ENCODE measurements at places on chromosomes 7 and 10. TPM values are rescaled to one million over a fixed set of nuclear protein-coding genes. Genes with fewer than 3 reads are reported as not detected.

The NXPH1 gene
- total RNA-seq: not detected

The AHR gene
- 98.7 TPM for total RNA-seq

The GFRA1 gene
- 5.0 TPM for total RNA-seq

DNA sequence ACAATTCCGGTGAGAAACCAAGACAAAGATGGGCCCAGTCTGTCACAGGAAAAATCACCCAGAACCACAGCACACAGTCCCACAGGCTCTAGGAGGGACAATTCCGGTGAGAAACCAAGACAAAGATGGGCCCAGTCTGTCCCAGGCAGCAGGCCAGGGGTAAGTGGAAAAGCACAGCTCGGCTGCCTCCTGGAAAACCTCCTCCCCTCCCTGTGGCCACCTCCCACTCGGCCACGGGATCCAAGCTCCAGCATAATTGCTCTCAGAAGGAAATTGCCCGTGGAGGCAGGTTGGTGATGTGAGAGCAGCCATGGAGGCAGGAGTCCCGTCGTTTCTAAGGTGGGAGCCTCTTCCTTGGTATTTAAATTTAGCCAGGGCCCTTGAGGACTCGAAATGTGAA lies 95.7 kb downstream of the PLXNA4 start:
- no peaks in the 10 kb centered on the region for H3K4me1 ChIP-seq
- H3K36me3 ChIP-seq: no peaks in the 10 kb centered on the region
- peaks cover 7% of the 10 kb centered on the region for H3K27me3 ChIP-seq
- H3K4me3 ChIP-seq: no peak overlapping the region

DNA sequence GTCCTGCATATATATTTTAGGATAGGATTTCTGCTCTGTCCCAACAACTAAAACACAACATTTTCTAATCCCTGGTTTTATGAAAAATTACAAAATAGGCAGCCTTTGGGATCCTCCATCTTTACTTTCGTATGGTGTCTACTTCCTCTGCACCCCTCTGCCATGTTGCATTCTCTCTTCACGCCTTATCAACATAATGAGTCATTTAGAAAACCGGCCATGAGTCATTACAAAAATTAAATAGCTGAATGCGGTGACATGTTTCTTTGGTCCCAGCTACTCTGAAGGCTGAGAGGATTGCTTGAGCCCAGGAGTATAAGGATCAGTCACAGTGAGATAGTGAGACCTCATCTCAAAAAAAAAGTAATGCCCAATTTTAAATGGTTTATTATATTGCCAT lies 148.1 kb upstream of the CELF2 start:
- no peak overlapping the region for H3K27ac ChIP-seq
- DNase-seq: peak; percentile 44
- peaks cover 39% of the 10 kb centered on the region for H3K4me1 ChIP-seq
- H3K36me3 ChIP-seq: no peaks in the 10 kb centered on the region
- no peaks in the 10 kb centered on the region for H3K27me3 ChIP-seq

GRCh38 chr10:43793704-43794103 lies 145.0 kb upstream of the ZNF32 start:
- peak overlapping the region; percentile 22 for H3K4me3 ChIP-seq
- peak; percentile 90 for DNase-seq
- no peaks in the 10 kb centered on the region for H3K27me3 ChIP-seq
- H3K36me3 ChIP-seq: no peaks in the 10 kb centered on the region

DNA sequence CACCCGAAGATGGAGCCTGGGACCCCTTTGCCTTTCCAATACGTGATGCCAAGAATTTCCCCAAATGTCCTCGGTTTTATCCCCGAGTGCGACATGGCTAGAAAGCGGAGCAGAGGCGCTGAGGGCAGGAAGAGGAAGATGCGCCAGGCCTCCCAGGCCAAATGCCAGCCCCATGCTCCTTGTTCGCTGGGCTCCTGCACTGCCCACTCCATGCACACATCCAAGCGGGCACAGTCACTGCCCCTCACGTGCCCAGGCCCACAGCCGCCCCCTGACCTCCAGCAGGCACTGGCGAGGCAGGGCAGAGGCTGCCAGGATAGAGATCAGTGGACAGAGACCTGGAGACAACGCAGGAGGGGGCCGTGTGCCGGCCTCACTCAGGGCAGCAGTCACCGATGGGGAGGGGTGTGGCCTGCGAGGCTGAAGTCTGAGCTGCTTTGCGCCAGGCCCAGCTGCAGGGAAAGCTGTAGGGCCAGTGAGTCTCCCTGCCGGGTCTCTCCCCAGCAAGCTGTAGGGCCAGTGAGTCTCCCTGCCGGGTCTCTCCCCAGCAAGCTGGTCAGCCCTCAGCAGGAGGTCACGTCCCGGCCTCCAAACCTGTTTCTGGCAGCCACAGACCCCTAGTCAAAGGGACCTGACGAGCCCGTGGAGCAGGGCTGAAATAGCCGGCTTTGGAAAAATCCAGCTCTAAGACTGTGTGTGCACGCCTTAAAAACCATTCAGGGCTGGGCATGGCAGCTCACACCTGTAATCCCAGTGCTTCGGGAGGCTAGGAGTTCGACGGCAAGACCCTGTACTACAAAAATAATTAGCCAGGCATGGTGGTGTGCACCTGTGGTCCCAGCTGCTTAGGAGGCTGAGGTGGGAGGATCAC lies 100.6 kb upstream of the DIP2C start:
- no peaks in the 10 kb centered on the region for H3K4me1 ChIP-seq
- H3K36me3 ChIP-seq: no peaks in the 10 kb centered on the region
- no peaks in the 10 kb centered on the region for H3K27me3 ChIP-seq
- H3K27ac ChIP-seq: no peak overlapping the region
- DNase-seq: no peak

DNA sequence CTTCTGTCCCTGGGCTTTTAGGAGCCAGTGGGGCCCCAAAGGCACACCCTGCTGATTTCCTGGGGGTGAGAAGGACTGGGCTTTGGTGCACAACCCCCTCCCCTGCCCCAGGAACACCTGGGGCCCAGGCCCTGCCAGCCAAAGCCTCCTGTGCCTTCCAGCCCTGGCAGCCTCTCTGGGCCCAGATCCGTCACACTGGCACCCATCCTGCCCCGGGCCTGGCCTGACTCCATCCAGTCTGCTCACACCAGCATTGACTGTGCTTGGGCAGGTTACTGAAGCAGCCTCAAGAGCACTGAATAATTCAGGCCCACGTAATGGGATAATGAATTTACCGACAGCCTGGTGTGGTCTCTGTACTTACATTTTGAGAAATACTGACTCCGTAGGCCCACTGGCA lies 12.0 kb upstream of the COMTD1 start:
- no peaks in the 10 kb centered on the region for H3K36me3 ChIP-seq
- no peak for DNase-seq
- H3K4me3 ChIP-seq: no peak overlapping the region
- H3K27ac ChIP-seq: no peak overlapping the region
- no peaks in the 10 kb centered on the region for H3K27me3 ChIP-seq

DNA sequence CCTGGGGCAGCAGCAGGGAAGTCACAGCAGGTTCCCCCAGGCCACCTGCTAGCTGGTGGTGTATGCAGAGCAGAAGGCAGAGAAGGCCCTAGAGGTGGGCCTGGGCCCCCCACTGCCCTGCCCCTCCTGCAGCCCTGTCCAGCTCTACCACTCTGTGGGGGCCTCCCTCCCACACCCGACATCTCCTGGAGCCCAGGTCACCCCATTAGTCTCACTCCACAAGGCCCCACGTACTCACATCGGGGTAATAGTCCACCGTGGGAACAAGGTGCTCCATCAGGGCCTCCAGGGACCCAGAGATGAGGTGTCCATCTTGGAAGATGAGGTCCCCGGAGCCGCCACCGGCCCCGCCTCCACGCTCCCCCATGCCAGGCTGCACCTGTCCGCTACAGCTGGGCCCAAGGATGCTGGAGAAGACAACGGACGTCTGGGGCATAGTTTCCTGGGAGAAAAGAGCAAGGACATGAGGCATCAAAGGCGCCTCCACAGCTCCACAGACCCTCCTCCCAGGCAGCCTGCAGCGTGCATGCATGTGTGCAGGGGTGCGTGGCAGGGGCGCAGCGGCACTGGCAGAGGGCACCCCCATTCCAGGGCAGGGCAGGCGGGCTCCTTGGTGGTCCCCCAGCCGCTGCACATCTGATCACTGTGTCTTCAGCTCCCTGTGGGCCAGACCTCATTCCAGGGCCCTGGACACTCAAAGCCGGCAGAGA lies 61.0 kb downstream of the RASGEF1A start:
- no peak overlapping the region for H3K27ac ChIP-seq
- H3K36me3 ChIP-seq: no peaks in the 10 kb centered on the region
- DNase-seq: no peak

DNA sequence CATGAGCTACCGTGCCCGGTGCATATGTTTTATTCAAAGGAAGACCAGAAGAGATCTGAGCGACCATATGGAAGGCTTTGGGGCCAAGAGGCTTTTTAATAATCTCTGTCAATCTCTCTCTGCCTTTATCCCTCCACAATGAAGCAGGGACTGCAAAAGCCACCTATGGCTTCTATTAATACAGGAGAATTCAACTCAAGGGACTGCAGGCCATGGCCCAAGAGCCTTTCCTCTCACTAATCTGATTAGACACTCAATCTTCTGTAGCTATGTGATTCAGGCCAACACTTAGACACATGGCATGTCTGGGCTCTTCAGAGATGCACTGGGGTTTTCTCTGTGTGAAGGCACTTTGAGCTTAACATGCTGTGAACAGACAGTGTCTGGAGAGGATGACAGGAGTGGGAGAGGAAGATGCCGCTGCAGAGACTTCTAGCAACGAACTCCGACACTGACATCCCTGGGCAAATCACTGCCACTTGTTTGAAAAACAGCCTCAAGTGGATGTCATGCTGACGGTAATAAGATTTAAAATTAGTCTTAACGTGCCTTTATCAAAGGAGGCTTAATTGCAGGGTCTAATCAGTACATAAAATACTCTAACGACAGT lies 114.4 kb upstream of the AOAH start:
- H3K27me3 ChIP-seq: no peaks in the 10 kb centered on the region
- no peak for DNase-seq
- H3K4me1 ChIP-seq: no peaks in the 10 kb centered on the region
- no peak overlapping the region for H3K4me3 ChIP-seq

DNA sequence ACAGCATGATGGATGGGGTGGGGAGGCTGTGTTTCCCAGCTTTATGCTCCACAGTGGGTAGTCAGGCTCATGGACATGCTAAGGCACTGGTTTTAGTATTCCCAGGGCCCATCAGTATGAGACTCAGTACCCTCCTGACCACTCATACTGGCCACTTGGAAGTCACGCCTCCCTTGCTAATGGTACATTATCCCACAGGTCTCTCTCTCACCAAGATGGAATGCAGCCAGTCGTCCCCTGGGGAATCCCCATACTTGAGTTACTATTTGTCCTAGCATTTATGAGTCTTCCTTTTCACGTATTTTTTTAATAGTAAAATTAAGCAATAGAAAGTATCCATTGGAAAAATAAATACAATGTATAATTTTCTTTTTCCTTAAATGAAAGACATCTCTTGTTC lies 80.6 kb upstream of the TBX20 start:
- no peaks in the 10 kb centered on the region for H3K27me3 ChIP-seq
- H3K4me3 ChIP-seq: no peak overlapping the region
- DNase-seq: no peak
- no peak overlapping the region for H3K27ac ChIP-seq
- H3K4me1 ChIP-seq: no peaks in the 10 kb centered on the region

DNA sequence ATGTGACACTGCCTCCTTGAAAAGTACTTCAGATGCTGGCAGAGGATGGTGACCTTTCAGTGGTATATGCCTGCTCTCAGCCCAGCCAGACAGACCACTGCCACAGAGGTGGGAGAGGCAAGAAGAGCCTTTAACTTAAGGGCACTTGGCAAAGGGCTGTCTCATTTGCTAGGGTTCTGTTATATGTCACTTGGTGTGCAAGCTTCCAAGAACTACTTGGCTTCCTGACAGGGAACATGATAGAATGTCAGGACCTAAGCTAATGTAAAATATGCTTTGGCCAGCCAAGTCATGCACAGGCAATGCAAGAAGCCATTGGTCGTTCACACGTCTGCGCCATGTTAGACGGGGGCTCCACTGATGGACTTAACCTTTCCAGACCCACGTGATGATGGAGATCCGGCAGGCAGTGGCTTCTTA lies 54.7 kb downstream of the RBM20 start:
- no peak for DNase-seq
- H3K27ac ChIP-seq: no peak overlapping the region
- H3K27me3 ChIP-seq: peaks cover 23% of the 10 kb centered on the region
- no peak overlapping the region for H3K4me3 ChIP-seq
- H3K36me3 ChIP-seq: no peaks in the 10 kb centered on the region

DNA sequence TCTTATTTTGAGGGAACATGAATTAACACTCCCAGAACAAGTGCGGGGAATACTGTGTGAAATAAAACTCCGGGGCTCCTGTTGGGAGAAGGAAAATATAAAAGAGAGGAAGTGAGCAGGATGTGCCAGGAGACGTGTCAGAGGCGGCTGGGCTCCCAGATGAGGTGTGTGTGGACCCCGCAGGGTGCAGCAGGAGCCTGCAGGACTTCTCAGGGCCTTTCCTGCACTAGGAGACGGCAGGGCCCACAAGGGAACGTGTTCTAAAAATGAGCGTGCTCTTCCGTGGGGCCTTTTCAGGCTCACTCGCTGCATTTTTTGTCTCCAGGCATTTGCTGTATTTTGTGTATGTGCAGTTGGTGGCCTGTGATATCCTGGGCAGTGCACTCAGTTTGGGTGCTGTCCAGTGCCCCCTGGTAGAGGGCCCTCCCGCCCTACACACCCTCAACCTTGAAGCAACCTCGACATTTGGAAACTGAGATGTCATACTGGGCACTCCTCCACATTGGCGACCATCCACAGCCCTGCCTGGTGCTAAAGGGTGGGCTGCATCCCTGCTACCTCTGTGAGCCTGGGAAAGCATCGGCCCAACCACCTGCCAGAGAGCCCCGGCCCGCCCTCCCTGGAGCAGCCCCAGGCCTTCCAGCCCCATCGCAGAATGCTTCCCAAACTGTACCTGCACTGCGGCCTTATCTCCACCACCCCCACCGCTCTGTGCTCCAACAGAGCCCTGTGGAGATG lies 35.2 kb upstream of the EN2 start:
- peaks cover 35% of the 10 kb centered on the region for H3K27me3 ChIP-seq
- H3K27ac ChIP-seq: no peak overlapping the region
- H3K36me3 ChIP-seq: no peaks in the 10 kb centered on the region
- DNase-seq: no peak
- no peaks in the 10 kb centered on the region for H3K4me1 ChIP-seq

- no peaks in the 10 kb centered on the region for H3K36me3 ChIP-seq
- no peak overlapping the region for H3K27ac ChIP-seq
- DNase-seq: no peak
- H3K4me3 ChIP-seq: no peak overlapping the region
These were observed 182.6 kb downstream of the REEP3 start for GRCh38 chr10:63703740-63704345.

DNA sequence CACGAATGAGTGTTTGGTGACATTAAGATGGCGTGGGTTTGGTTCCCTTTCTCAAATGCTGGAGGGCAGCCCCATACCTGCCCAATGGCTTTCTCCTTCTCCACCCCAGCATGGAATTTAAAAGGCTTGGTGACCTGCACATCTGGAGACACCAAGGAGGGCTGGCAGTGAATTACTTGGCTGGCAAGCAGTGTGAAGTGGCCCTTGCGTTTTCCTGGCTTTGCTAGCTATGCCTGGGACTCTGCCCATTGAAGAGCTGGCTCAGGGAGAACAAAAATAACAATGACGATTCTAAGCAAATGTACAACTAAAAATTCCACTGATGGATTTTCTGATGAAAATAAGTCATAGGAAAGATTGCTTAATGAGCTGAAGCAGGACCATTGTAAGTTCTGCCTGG lies 203.7 kb downstream of the CYP26A1 start:
- no peaks in the 10 kb centered on the region for H3K36me3 ChIP-seq
- no peaks in the 10 kb centered on the region for H3K27me3 ChIP-seq
- no peak overlapping the region for H3K4me3 ChIP-seq
- H3K4me1 ChIP-seq: no peaks in the 10 kb centered on the region
